Neural progenitor cell (in vitro differentiated cells): ENCODE measurements at places on chromosomes 4 and X. TPM values are rescaled to one million over a fixed set of nuclear protein-coding genes. Genes with fewer than 3 reads are reported as not detected.

DNA sequence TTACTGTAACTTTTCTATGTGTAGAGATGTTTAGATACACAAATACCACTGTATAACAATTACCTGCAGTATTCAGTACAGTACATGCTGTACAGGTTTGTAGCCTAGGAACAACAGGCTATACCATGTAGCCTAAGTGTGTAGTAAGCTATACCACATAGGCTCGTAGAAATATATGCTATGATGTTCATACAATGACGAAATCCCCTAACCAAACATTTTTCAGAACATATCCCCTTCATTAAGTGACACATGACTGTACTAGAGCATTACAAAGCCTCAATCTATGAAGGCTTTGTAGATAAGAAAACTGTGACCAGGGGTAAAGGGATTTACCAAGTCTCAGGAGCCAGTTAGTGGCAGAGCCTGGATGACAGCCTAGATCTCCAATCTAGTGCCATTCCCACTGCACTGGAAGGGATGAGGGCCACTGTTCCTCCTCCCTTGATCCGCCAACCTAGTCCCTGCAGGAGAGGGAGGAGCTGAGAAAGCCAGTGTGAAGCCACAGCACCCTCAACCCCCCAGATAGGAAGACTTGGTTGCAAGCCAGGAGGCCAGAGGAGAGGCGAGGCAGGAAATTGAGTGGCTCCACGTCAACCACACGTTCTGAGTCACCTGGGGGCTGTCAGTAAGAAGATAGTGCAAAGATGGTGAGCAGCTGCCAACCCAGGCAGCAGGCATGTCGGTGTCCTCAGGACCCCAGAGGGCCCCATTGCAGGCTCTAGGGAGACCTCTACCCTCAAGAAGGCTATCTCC lies 227.7 kb downstream of the BCOR start:
- no peak for DNase-seq

DNA sequence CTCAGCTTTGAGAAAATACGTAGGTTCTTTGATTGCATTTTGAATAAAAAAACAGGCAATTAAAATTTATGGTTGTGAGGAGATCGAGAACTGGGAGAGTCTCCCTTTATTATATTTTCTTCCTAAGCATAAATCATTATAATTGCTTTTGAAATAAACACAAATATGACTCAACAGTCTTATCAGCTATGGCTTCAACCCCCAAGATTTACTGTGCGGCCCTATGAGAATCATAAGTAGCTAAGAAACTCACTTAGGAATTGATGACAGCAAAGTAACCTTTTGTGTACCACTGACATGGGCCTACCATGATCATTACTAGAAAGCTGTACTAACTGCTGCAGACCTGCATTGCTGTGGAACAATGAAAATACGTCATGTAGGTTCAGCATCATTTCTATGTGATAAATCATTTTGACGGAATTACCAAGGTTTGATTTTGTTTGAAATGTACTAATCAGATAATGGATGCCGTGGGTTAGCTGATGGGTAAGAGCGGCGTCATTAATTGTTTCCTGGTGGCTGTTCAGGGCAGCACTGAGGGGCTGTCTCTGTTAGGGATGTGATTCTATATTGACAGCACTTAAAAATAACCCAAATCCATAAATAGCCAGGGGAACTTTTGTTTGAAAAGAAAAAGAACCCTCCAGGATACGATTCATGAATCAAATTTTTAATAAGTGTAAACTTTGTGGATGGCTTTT lies 51.5 kb upstream of the GPRIN3 start:
- no peak for DNase-seq

- DNase-seq: peak; percentile 19
Observed at GRCh38 chrX:155216940-155217440, 730 bp downstream of the VBP1 start.

DNA sequence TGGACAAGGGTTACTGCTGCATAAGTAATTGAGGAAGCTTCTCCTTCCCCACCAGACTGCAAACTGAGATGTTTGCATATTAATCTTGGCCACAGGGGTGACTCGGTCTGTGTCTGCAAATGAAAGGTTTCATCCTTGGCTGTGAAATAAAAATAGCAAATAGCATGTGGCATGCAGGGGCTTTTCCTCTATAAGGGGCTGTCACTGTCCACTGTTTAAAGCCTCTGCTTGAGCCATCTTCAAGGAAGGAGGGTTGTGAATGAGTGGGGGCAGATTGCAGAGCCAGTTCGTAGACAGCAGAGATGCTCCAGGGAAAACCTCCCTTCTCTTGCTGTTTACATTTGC lies 33.3 kb downstream of the TMSB4X start:
- no peak for DNase-seq

DNA sequence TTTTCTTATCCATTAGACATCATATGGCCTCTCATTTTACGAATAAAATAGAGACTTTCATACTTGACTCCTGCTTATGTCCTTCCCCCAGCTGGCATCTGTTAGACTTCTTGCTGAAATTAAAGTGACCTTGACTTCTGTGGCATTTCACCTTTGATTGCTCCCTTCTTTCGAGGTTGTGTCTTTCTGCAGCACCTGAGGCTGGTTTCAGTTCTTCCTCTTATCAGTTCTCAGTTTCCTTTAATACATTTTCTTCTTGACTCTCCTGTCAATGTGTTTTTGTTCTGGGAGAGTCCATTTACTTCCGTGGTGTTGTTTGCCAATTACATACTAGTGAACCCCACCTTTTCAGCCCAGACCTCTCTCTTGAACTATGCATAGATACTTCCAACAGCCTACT lies 81.6 kb downstream of the RBPJ start:
- DNase-seq: no peak

DNA sequence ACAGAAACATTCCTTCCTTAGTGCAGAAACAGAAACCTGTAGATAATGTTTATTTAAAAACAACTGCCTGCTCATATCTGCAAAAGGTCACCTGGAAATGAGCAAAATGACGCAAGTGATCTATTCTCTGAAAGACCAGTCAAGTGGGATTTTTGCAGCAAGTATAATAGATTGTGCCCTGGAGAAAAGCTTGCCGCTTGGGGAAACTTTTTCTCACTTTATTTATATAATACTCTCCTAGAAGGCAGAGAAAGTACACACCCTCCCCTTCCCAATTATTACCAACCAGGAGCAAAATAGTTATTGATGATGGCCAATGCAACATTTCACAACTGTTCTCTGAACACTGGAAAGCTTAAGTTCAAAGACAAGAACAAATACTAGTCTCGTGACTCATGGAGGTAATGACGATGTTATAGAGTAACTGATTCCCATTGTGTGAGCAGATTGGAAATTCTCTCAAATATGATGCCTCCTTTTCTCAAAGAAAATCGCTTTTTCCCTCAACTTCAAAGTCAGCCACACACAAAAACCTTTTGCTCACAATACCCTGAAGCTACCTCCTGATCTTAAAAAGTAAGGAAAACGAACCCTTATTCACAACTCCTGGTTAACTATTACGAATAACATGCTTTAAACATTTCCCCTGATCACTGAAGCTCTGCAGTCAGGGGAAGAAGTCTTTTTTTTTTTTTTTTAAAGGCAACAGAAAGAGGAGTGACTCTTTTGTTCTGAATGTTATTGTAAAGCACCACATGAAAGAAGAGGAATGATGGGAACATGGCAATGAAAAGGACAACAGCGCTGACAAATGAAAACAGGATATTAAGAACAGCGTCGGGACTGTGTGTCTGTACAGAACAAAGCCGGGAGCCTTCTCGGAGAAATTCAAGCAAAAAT lies 41.0 kb downstream of the MID1 start:
- peak; percentile 8 for DNase-seq

GRCh38 chr4:122285285-122285684 lies 93.5 kb upstream of the ADAD1 start:
- no peak for DNase-seq

GRCh38 chr4:119851649-119852048 lies 215.0 kb downstream of the MAD2L1 start:
- DNase-seq: no peak

GRCh38 chrX:56233100-56233499 lies 944 bp downstream of the KLF8 start:
- peak; percentile 28 for DNase-seq

DNA sequence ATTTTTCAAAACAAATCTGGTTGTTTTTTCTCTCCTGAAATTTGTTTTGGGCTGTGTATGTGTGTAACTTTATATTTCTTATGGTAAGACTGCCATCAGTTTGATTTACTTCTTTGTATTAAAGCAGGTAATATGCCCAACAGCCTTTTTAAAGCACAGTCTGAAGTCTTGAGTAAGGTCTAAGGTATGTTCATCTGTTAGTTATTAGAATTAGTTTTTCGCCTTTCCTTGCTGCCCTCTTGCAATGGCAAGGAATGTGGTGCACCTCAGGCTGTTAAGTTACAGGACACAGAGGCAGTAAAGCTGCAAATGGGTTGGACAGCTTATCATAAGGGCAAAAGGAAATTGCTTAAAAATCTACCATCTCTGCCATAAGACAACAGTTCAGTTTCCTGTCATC lies 71.8 kb downstream of the METTL14 start:
- DNase-seq: no peak

GRCh38 chr4:41288254-41288653 lies 31.5 kb downstream of the UCHL1 start:
- DNase-seq: no peak

- DNase-seq: no peak
Observed at GRCh38 chrX:96170626-96171025, 514.0 kb upstream of the DIAPH2 start.

GRCh38 chr4:129239088-129239487 lies 143.1 kb downstream of the C4orf33 start:
- DNase-seq: no peak

GRCh38 chr4:70885174-70885573 lies 17.0 kb upstream of the MOB1B start:
- DNase-seq: no peak

AFP gene
- total RNA-seq: 0.62 TPM in 1 of 2 replicates, not detected in the other

TRPC5OS gene
- total RNA-seq: not detected in 2 replicates

MAPK10 gene
- total RNA-seq: 357 and 383 TPM in 2 replicates

REPS2 gene
- total RNA-seq: 1.2 and 4.1 TPM in 2 replicates

SLC49A3 gene
- 1.9 and 3.4 TPM in 2 replicates for total RNA-seq

TRIM75 gene
- not detected in 2 replicates for total RNA-seq

MMRN1 gene
- 0.37 TPM in 2 replicates for total RNA-seq

TMEM150C gene
- 3.8 and 5.7 TPM in 2 replicates for total RNA-seq

MAGEC1 gene
- not detected in 2 replicates for total RNA-seq

HTR2C gene
- 1.4 and 1.7 TPM in 2 replicates for total RNA-seq
